SJSA1 (cell line): ENCODE measurements at places on chromosomes 11 and 22. TPM values are rescaled to one million over a fixed set of nuclear protein-coding genes. Genes with fewer than 3 reads are reported as not detected.

The EED gene
- total RNA-seq, result 7.1 and 17.8 TPM in 2 replicates

The LYVE1 gene
- not detected in 2 replicates for total RNA-seq

The PRG3 gene
- not detected in 2 replicates for total RNA-seq

The C11orf86 gene
- total RNA-seq, result not detected in 2 replicates

- H3K27me3 ChIP-seq, result no peaks in the 10 kb centered on the region
- no peak overlapping the region for H3K4me3 ChIP-seq
- DNase-seq, result no peak
- peaks cover 49% of the 10 kb centered on the region for H3K4me1 ChIP-seq
- peak overlapping the region; percentile 89 for H3K27ac ChIP-seq
- no peaks in the 10 kb centered on the region for H3K36me3 ChIP-seq
Measured at GRCh38 chr22:28143241-28143865, 224.3 kb upstream of the PITPNB start.

DNA sequence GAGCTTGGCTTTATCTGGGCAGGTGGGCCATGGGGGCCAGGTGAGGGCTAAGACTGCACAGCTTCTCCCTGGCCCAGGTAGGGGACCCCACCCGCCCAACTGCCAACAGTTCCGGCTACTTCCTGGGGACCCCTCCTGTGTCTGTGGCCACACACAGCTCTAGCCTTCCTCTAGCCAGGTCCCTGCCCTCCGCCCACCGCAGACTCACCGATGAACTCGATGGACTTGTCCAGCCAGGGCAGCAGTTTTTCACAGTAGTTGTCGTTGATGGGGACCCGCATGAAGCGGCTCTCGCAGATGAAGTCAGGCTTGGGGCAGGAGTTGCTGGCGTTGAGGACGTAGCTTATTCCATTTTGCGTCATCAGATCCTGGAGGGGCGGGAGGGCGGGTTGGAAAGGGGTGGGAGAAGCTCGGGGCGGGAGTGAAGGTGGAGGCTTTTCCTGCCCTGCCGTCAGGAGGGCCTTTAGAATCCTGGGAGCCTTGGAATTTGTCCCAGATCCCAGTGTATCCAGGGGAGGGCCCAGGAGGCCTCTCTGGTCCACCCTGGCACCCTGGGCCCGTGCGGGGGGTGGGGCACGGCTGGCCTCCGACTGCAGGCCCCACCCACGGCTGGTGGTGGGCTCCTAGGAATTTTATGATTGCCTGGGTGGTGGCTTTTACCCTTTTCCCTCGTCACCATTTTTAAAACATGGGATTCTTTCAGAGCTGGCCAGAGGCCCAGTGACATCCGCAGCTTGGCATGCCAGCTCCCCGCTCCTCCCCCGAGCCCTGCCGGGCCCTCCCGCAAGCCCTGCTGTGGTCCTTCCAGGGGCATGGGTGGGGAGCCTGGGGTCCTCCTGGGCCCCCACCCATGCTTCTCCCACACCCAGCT is 13.9 kb downstream of the DUSP8 start:
- no peak overlapping the region for H3K27ac ChIP-seq
- peaks cover 19% of the 10 kb centered on the region for H3K4me1 ChIP-seq
- no peaks in the 10 kb centered on the region for H3K36me3 ChIP-seq
- no peaks in the 10 kb centered on the region for H3K27me3 ChIP-seq

DNA sequence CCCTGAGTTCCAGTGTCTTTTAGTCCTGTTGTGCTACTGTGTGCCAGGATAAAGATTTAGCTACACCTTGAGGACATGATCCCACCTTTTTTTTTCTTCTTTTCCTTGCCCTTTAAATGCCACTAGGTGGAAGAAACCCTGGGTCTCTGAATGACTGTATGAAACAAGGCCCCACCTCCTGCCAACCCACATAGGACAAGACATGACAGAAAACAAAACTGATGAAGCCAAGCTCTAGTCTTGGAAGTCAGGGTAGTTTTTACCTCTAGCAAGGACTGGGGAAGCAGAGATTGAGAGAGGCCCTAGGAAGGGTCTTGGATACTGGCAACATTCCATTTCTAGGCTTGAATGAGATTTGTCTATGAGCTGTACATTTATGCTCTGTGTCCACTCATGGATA is 410.7 kb downstream of the MIAT start:
- no peak overlapping the region for H3K27ac ChIP-seq
- no peaks in the 10 kb centered on the region for H3K4me1 ChIP-seq
- H3K27me3 ChIP-seq, result peaks cover 8% of the 10 kb centered on the region

- H3K27me3 ChIP-seq, result no peaks in the 10 kb centered on the region
- H3K4me3 ChIP-seq, result no peak overlapping the region
- no peak overlapping the region for H3K27ac ChIP-seq
- no peak for DNase-seq
Measured at GRCh38 chr22:27827604-27828587, 26.3 kb upstream of the MN1 start.

DNA sequence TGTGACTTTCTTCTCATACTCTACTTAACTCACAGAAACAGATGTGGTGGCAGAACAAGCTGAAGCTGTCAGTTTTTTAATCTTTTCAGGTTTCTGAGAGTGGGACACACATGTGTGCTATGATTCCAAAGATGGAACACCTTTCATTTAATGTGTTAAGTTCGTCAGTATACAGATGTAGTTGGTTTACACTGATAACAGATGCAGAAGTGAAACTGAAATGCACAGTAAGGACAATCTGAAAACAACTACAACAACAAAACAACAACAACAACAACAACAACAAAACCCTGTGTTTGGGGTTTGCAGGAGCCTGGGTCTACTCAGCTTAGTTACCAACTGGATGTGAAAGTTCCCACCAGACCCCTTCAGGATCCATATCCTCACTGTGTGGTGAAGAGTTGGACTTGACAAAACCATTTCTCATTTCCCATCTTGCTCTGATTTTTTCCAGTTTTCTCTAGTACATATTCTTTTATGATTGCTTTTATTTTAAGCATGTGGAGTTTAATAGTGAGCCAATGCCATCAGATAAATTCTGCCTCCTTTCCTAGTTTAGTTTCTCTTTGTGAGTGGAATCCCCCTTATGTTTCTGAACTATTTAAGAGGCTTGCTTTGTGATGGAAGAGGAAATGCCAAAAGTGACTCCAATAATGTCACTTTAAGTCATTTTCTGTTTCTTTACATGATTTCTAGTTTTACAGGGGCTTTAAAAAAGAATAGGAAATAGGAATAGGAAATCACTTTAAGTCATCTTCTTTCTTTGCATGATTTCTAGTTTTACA is 47.8 kb downstream of the ARHGAP42 start:
- H3K27ac ChIP-seq, result no peak overlapping the region
- no peak overlapping the region for H3K4me3 ChIP-seq
- no peak for DNase-seq

DNA sequence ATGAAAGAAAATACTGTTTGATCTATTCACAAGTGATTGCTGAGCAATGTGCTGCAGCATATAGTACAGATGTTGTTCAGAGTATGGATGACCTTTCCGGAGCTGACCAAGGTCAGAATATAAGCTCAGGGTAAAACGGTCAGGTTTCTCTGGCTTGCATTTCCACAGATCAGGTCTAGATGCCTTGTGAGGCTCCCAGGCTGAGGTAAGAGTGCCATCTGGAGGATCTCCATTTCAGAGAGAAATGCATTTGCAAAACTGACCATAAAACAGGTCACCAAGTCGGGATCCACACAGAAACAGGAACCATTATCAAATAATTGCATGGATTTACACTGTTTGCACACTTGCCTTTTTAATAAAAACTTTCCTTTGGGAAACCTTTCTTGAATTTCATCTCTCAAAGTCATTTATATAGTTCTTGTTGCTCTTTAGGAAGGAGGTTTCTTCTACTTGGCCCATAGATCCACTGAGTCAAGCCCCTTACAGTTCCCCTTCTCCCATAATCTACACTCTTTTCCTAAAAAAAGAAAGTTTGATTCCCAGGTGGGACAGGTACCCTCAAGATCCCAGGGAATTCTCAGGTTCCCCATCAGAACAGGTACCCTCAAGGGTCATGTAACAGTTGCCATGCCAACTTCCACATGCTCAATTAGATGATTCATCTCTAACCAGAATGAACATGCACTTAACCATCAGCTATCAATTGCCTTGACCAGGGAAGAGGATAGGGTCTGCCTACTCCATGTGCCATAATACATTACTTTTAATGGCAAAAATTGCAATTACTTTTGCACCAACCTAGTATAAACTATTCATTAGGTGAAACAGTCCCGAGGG is 25.0 kb upstream of the TMPRSS5 start:
- H3K36me3 ChIP-seq, result peaks cover 5% of the 10 kb centered on the region
- peaks cover 9% of the 10 kb centered on the region for H3K4me1 ChIP-seq
- DNase-seq, result peak; percentile 47
- H3K27me3 ChIP-seq, result no peaks in the 10 kb centered on the region
- no peak overlapping the region for H3K27ac ChIP-seq
- no peak overlapping the region for H3K4me3 ChIP-seq

GRCh38 chr22:40553014-40553554 is 83.4 kb downstream of the MRTFA start:
- peaks cover 19% of the 10 kb centered on the region for H3K36me3 ChIP-seq
- peaks cover 17% of the 10 kb centered on the region for H3K4me1 ChIP-seq
- no peak overlapping the region for H3K4me3 ChIP-seq
- H3K27me3 ChIP-seq, result no peaks in the 10 kb centered on the region

DNA sequence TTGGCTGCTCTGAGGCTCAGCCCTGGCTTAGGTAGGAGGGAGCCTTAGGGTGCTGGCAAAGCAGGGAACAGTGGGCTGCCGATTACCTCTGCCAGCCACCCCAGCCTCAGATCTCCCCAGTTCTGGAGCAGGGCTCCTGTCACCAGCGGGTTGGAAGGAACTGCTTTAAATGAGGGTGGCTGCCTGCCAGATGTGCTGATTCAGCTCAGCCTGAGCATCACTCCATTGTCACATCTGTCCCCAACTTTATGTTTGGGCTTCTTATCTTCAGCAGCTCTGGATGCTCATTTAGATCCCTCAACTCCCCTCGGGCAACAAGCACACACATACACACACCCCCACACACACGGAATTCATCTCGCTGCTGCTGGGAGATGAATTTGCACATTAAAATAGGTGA is 16.9 kb upstream of the ANKK1 start:
- H3K4me3 ChIP-seq, result no peak overlapping the region
- no peak overlapping the region for H3K27ac ChIP-seq
- no peaks in the 10 kb centered on the region for H3K36me3 ChIP-seq
- H3K4me1 ChIP-seq, result no peaks in the 10 kb centered on the region; the same call in 1 of the 2 replicates
- no peak for DNase-seq

DNA sequence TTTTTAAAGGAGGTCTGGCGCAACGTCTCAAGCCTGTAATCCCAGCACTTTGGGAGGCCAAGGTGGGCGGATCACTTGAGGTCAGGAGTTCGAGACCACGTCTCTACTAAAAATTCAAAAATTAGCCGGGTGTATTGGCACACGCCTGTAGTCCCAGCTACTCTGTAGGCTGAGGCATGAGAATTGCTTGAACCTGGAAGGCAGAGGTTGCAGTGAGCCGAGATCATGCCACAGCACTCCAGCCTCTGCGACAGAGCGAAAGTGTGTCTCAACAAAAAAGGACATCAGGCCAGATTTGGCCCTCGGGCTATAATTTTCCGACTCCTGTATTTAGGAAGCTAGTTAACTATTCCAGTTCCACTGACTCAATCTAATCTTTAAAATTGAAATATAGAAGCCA is 78.7 kb upstream of the SLC25A18 start:
- no peaks in the 10 kb centered on the region for H3K36me3 ChIP-seq
- H3K4me3 ChIP-seq, result no peak overlapping the region
- H3K27me3 ChIP-seq, result peaks cover 27% of the 10 kb centered on the region
- DNase-seq, result no peak

- H3K4me3 ChIP-seq, result no peak overlapping the region
- no peak for DNase-seq
- no peaks in the 10 kb centered on the region for H3K27me3 ChIP-seq
- no peak overlapping the region for H3K27ac ChIP-seq
Measured at GRCh38 chr11:10409207-10409661, 45.8 kb upstream of the AMPD3 start.

GRCh38 chr22:27885977-27886842 is 32.8 kb downstream of the PITPNB start:
- peaks cover 36% of the 10 kb centered on the region for H3K4me1 ChIP-seq
- H3K27me3 ChIP-seq, result no peaks in the 10 kb centered on the region
- H3K4me3 ChIP-seq, result no peak overlapping the region
- peak overlapping the region; percentile 72 for H3K27ac ChIP-seq
- no peak for DNase-seq

DNA sequence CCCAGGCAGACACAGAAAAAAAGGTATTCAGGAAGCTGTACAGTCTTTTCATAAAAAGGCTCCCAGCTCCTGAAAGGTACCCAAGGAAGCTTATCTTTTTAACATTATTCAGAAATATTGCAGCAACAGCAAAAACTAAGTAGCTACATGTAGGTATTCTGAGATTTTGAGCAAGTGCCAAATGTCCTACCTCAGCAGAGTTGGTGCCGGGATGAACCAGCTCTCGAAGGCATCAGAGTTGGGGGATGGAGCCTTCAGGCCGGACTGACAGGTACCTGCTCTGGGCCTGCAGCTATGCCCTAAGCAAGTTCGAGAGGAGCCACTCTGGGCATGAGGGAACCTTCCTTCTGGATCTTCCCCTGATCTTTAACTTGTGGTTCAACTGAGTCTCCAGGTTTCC is 77.1 kb upstream of the TTC12 start:
- no peak overlapping the region for H3K27ac ChIP-seq
- H3K36me3 ChIP-seq, result no peaks in the 10 kb centered on the region
- no peak for DNase-seq
- no peak overlapping the region for H3K4me3 ChIP-seq
- peaks cover 10% of the 10 kb centered on the region for H3K4me1 ChIP-seq

DNA sequence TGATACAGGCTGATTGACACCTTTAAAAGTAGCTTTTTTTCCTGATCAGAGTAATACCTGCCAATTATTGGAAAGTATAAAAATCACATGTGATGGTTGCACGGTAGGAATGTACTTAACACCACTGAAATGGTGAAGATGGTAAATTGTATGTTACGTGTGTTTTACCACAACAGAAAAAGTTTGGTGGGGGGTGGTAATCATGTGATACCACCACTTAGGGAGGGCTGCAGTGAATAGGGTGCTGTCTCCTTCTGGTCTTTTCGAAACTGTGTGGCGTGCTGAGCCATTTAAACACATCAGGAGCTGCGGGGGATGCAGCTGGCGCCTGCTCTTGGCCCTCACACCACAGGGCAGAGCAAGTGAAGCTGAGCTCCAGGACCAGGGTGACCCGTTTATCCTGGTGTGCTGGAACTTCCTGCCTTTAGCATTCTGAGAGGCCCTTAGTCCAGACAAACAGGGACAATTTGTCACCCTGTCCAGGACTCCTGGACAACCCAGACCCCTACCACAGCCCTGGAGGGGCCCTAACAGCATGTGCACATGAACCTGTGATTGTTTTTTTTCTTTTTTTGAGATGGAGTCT is 2.6 kb downstream of the SYNGR1 start:
- H3K27me3 ChIP-seq, result no peaks in the 10 kb centered on the region
- H3K4me1 ChIP-seq, result peaks cover 51% of the 10 kb centered on the region
- no peak overlapping the region for H3K4me3 ChIP-seq

- DNase-seq, result no peak
- H3K36me3 ChIP-seq, result no peaks in the 10 kb centered on the region
- no peak overlapping the region for H3K4me3 ChIP-seq
- H3K4me1 ChIP-seq, result peaks cover 6% of the 10 kb centered on the region
Measured at GRCh38 chr11:10716543-10717259, 23.1 kb upstream of the IRAG1 start.
